Effector CD4-positive, alpha-beta T cell (primary cell): ENCODE measurements at places on chromosomes 4 and X.

DNA sequence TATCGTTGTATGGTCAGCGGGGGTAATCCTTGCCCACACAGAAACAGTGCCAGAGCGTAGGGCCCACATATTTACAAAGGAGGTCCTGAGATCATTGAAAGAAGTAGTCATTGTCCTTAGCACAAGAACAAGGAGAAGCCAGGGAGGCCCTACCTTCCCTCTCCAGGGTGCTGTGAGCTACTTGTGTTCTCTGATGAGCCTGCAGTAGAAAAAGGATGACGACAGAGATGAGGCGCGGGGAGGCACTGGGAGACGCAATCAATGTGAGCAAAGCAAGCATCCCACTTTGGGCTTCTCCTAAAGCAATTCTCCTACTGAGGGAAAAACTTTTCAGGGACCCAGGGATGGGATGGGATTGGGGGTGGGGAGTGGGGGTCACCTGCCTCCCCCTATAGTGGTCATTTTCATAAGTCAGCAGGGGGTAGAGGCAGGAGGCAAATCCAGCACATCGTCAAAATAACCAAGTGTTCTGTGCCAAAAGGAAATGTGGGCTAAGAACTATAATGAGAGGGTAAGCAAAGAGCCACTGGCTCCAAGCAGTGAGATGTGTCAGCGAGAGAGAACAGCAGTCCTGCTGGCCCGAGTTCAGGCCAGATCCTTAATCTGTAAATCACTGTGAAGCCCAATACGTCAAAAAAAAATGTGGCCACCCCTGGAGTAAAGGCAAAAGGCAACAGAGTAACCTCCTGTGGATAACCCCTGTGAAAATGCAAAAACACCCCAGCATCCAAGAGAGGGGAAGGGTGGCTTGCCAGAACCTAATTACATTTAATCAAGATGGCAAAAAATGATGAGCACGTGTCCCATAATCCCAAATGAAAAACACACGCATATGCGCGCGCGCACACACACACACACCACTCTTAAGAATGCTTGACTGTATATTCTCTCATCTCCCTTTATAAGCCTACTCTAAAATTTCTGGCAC lies 136.6 kb upstream of the HHIP start:
- no peak for DNase-seq

- no peak for DNase-seq
These were observed 29.2 kb upstream of the CCNI start for GRCh38 chr4:77104791-77105540.

DNA sequence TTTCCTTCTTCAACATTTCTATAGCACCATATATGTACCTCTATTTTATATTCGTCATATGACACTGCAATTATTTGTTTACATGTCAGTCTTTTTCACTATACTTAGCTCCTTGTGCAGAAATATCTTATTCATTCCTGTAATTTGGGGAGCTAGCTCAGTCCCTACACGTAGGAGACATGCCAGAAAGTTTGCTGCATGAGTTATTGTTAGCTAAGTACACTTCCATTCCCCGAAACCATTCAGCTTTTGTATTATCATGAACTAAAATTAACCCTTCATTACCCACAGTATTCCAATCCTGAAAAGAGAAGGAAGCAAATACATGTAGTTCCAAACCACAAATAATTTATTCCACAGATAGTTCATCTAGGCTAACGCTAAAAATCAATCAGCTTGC lies 10.2 kb downstream of the CBR4 start:
- DNase-seq, result no peak

DNA sequence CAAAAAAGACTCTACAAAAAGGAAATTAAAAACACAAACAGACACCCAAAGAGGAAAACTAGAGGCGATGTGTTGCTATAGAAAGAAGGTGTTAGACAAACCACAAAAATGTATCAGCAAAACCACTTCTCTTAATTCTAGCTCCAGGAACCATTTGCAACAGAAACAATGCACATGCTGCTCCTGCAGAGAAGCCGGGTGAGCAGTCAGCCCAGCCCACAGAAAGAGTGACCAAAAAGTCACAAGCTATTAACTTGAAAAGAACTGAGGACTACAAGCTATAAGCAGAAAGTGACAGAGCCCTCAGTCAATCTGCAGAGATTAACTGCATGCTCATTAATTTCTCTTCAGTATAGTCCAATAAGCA lies 96.2 kb upstream of the KLHL13 start:
- no peak for DNase-seq

- DNase-seq, result no peak
These were observed 115.1 kb upstream of the PNPLA4 start for GRCh38 chrX:8042304-8042703.

- DNase-seq, result no peak
These were observed 26.9 kb downstream of the FAM241A start for GRCh38 chr4:112172180-112172579.

DNA sequence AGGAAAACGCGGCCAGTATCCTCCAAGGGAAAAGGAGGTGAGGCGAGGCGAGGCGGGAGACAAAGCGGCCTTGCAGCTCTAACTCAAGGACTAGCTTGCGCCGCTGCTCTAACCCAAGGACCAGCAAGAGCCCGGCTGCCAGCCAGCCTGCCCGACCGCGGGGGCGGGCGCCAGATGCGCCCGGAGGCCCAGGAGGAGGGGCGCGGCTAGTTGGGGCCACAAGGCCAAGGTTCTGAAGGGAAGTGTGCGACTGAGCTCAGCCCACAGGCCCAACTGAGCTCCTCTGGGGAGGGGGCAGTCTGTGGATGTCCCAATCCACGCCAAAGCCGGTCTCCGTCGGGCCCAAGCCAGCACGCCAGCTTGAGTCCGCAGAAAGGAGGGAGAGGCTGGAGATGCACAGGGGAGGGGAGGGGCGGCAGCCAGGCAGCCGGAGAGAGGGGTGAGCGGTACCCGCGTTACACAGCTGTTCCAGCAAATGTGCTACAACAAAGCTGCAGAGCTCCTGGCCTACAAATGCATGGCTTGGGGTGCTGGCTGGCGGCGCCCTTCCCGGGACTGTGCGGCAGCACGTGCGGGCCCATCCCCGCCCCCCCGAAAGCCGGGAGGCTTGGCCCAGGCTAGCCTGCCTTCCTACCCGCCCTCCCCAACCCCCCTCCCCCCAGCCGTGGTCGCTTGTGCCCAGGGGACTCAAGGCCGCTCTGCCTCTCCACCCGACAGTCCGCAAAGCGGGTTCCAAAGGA lies 637 bp downstream of the AMER1 start:
- peak; percentile 3 for DNase-seq

DNA sequence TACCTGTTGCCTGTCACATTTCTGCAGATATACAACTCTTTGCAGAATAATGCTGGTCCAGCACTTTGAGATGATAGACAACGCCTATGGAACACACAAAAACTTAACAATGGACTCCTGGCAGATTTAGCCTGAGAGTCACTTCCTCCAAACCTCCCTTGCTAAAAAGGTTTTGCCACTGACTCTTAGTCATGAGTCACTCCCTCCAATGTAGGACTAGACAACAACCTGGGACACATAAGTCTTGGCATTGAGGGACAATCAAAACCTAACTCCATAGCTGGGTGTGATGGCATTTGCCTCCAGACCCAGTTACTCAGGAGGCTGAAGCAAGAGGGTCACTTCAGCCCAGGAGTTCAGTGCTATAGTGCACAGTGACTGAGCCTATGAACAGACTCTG lies 22.0 kb upstream of the EIF4E start:
- no peak for DNase-seq

GRCh38 chr4:84681486-84682274 lies 98.8 kb downstream of the CDS1 start:
- no peak for DNase-seq

DNA sequence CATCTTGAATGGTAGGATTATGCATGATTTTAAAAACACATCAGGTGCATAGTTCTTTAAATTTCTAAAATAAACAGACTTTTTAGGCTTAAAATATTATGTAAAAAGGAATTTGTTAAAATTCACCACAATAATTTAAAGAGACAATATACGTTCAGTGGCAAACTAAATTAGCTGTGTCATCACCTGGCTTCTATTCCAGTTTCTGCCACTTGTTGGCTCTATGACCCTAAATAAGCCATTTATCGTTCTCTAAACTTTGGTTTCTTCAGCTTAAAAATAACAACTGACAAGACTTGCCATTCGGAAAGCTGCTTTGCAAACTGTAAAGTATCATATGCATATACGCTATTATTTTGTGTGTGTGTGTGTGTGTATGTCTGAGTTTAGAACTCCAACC lies 141.3 kb downstream of the MGST2 start:
- no peak for DNase-seq

GRCh38 chr4:26458157-26458561 lies 32.1 kb downstream of the CCKAR start:
- DNase-seq, result no peak

DNA sequence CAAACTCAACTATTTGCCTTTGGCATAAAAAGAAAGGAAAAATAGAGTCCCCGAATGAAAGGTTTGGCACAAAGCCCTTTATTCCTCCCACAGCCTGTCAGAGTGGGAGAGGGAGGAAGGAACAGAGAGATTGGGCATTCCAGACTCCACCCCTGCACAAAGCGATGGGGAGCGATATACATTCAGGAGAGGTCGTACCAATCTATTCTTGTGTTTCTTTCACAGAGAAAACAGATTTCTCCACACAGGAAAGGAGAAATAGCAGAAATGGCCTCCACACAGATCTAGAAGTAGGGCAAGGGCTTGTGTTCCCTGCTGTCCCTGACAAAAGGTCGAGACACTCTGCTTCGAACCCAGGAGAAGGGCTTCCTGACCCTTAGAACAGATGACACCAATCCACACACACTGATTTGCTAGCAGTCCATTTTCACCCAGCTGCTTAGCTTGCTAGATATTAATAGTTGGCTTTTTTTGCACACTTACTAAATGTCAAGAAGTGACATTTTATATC lies 197.4 kb downstream of the MAML3 start:
- DNase-seq, result no peak

- no peak for DNase-seq
These were observed at the start of gene TMEM150C for GRCh38 chr4:82561786-82562563. TSS of gene TMEM150C (minus strand) at chr4:82561988. CDS start at chr4:82504657, 57,331 bp downstream.

- no peak for DNase-seq
These were observed 13.9 kb downstream of the PPP2R2C start for GRCh38 chr4:6458528-6458927.

- DNase-seq, result no peak
These were observed 114.3 kb downstream of the NKX6-1 start for GRCh38 chr4:84384801-84385200.
